ENCODE measurements at places on chromosomes 2 and 18.

DNA sequence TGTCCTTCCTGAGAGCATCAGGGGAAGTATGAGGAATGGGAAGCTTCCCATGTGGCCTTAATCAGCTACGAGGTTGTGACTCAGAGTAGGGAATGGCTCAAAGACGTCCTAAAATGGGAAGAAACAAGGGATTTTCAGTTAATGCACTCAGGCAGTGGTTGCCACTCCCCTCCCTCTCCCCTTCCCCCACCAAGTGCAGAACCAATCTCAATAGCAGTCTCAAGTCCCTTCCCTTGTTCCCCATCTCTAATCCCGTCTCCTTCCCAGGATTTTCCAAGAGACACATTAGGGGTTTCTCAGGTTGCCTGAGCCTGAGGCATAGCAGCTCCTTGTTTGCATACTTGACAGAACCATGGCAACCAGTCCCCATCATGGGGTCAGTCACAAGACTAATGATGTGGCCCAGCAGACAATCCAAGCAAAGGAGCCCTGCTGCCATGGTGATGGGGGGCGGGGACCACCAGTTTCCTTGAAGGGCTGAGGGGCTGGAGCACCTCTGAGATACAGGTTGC is 18.2 kb upstream of the RESP18 start:
- DNase-seq, result no peak

GRCh38 chr2:80592106-80592505 is 287.6 kb upstream of the LRRTM1 start:
- no peak for DNase-seq

- DNase-seq, result no peak
Observed at GRCh38 chr18:71707985-71708500, 836.1 kb downstream of the CBLN2 start.

GRCh38 chr2:68779595-68779994 is 45.0 kb downstream of the ARHGAP25 start:
- no peak for DNase-seq

DNA sequence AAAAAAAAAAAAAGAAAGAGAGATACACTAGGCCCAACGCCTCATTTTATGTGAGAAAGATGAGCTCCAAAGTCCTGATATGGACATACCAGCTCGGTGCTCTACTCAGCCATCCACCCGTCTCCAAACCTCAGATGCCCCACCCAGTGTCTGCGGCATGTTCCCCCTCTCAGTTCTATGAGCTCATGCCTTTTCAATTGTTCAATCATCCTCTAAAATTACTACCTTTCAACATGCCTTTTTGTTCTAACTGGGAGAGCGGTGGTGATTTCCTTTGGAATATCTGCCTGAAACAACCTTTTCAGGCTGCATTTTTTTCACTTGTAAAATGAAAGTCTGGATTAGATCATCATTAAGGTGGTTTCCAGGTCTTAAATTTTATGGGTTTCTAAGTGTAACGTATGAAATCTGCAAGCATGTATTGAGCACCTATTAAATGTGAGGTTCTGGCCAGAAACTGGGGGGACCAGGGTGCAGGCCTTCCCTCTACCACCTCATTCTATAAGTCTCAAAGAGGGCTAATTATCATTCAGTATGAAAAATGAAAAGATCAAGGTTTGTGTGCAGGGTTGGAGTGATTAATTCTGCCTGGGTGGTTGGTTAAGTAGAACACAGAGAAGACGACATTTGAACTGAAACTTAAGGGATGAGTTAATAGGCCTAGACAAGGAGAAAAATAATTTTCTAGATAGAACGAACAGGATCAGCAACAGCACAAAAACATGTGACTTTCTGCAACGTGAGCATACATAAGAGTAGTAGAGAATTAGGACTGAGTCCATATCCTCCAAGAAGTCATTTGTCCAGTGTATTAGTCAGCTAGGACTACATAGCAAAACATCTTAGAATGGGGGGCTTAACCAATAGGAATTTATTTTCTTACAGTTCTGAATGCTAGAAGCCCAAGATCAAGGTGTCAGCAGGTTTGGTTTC is 87.4 kb upstream of the GLS start:
- DNase-seq, result no peak

- no peak for DNase-seq
Observed at GRCh38 chr2:86383844-86384243, 46.4 kb upstream of the REEP1 start.

DNA sequence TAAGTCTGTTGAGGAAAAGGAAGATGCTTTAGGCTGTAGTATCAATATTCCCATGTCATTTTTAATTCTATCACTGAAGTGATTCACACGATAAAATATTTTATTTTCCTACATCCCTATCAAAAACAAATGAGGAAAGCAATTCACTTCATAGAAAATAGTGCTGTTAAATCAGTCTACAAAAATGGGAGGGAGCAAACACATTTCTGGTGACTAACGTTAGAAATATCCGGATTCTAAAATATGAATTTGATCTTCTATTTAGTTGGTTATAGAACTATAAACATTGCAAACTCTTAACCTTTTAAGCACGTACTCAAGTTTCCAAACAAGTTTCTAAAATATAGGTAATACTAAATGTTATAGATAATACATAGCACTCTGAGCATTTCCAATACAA is 20.8 kb downstream of the ATF2 start:
- DNase-seq, result no peak

- DNase-seq, result no peak
Observed at GRCh38 chr2:85838181-85838580, 50.6 kb downstream of the ST3GAL5 start.

DNA sequence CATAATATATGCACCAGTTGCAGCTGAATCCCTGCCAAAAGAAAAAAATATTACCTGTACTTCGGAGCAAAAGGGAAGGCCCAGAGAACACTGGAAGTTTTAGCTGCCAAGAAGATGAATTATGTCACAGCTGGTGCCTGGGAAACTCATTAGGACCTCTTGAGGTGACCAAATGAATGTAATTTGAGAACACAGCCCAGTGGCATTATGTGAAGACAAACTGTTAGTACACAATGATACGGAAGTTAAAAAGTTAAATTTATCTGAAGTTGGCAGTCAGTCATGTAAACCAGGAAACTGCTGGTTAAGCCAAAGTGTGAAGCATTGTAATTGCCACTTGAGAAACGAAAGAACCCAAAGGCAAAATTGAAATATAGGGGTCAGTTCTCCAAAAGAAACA is 80.7 kb downstream of the EML4 start:
- no peak for DNase-seq

- DNase-seq, result no peak
Observed at GRCh38 chr2:191710411-191710900, 32.5 kb downstream of the NABP1 start.

DNA sequence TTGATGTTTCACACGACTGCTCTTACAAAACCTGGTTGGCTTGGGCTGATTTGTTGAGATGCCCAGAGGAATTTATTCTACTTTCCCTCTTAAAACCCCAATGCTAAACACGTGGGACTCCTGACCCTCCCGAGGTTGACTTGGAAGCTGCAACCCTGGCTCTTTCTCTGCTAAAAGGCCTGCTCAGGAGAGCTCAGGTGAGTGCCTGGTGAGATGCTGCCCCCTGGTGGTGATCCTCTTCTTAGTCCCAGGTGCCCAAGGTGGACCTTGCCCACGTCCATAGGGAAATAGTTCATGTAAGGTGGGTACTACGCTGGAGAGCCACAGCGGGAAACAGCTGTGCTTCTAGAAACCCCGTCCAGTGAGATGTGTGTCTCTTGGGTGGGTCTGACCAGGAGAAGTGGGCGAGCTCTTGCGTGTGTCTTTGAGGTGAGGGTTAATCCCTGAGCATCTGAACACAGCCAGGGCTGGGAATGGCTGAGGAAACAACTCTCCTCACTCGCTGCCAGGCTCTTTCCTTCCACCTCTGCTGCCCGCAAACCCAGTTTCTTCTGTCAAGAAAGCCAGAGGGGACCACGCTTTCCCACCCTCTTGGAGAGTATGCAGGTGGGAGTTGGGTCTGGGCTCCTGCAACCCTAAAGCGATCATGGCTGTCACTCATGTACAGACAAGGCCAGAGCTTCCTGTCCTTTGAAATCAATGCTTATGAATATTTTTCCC is 25.5 kb upstream of the PXDN start:
- DNase-seq, result peak; percentile 61

- DNase-seq, result no peak
Observed at GRCh38 chr2:47063538-47063930, 91.6 kb downstream of the STPG4 start.

DNA sequence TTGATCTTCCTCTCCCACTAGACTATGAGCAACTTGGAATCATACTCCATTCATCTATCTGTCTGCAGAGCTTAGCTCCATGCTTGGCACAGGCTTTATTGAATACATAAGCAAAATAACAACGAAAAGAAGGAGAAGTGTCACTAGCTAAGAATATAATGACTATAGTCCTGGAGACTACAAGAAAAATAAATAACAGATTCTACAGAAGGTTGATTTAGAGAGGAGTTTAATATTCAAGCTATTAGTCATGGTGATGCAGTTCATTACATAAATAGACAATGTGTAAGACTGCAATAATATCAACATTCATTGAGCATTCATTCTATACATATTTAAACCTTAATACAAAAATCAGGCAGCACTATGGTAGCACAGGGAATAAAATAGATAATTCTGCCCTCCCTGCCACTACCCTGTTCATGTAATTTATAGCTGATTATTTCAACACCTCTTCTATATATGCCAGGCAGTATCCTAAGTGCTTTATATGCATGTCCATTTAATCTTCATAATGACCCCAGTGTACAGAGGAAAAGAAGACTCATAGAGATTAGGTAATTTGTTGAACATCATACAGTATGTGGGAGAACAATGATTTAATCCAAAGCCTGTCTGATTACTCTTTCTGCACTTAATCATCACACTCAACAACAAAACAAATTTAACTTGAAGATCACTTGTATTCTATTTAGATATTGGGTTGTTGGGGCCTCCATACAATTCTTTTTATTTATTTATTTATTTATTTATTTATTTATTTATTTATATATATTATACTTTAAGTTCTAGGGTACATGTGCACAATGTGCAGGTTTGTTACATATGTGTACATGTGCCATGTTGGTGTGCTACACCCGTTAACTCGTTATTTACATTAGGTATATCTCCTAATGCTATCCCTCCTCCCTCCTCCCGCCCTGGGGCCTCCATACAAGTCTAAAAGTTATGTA is 165.3 kb downstream of the RNF152 start:
- DNase-seq, result no peak

DNA sequence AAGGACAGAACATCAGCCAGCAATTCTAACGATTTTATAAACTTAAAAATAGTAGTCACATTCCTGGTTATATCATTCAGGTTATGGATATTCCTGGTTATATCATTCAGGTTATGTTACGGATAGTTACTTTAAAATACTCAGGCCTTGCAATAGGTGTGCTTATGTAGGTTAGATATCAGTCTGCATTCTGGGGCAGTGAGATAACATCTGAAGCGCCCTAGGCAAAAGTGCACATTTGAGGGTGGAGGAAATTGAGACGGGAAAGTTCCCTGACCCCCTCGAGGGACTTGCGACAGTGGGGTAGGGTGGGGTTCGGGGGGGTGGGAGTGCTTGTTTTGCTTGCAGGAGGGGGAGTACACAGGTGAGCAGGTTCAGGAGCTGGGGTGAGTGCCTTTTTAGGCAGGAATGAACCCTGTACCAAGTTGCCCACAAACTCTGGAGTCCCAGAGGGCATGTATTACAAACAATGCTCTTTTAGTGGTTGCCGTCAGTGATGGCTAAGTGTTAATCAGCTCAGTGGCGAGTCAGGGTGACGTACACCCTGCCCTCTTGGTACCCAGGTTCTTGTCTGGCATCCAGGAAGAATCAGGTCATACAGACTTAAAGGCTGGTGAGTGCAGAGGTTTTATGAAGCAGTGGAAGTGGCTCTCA is 31.8 kb downstream of the CREG2 start:
- DNase-seq, result no peak

DNA sequence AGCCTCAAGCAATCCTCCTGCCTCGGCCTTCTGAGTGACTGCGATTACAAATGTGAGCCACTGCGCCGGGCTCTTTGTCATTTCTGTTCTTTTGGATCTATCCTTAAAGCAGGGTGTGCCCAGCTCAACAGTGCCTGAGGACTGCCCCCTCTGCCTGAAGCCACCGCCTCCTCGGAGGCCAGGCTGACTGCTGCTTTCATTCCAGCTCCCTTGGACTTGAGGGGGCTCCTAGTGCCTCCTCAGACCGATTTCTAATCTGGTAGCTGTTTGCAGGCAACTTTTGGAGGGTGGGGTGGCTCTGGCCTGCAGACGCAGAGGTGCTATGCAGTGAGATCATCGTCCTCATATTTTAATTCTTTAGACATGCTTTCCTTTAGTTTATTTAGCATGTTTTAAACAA is 35.9 kb upstream of the KLF11 start:
- no peak for DNase-seq
